ENCODE measurements at places on chromosomes 4 and X. TPM values are rescaled to one million over a fixed set of nuclear protein-coding genes. Genes with fewer than 3 reads are reported as not detected.

- DNase-seq: no peak
Measured at GRCh38 chrX:2696698-2697215, 5.7 kb downstream of the CD99 start.

GRCh38 chr4:81757691-81758090 lies 286.0 kb upstream of the RASGEF1B start:
- DNase-seq: no peak

Gene UGT2B11
- total RNA-seq: not detected

Gene RBM47
- total RNA-seq: 108 TPM

DNA sequence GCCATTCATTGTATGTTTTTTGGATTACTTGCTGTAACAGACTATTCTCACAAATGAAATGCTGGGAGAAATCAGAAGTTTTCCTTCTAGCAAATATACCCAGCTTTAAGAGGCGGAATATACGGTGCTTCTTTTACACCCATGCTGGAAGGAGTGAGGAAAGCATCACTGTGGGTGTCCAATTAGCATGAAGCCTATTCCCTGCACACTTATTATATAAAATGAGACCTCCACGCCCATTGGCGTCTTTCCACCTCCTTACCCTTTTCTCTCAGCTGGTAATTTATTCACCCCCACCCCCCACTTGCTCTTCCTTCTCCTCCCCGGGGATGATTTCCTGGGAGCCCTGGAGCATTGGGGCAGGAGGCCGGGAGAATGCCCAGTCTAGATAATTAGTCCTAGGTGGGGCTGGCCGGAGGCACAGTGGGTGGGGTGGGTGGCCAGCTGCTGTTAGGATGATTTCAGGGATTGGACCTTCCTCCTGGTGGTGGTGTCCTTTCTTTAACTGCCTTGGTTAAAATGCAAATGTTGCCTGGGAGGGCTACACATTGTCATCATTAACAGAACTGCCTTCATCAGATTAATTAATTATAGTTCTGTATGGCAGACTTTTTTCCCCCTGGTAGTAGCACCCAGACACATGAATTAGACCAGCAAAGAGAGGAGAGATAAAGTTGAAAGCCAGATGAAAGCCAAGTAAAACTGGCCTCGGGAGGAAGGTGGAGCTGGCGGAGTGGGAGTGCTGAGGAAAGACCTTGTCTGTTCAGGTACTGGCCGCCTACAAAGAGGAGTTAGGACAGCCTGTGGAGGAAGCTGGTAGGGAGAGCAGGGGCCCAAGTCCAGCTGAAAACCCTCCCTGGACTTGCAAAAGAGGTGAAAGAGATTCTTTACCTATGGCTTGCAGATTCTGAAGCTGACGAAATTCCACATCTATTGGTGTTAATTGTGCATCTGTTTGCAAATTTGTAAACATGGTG lies 11.4 kb downstream of the SHROOM2 start:
- no peak for DNase-seq

DNA sequence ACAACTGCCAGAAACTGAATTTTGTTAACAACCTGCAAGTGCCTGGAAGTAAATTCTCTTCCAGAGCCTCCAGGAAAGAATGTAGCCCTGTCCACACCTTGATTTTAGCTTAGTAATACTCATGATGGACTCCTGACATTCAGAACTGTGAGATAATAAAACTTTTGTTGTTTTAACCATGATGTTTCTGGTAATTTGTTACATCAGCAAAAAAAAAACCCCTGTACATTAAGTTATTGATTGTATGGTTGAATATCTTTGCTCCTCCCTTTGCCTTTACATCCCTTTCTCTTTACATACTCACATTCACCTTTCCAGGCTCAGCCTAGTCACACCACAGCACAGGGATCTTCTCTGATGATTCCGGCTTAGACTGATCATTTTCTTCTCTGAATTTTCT lies 881.8 kb upstream of the GRID2 start:
- DNase-seq: no peak

DNA sequence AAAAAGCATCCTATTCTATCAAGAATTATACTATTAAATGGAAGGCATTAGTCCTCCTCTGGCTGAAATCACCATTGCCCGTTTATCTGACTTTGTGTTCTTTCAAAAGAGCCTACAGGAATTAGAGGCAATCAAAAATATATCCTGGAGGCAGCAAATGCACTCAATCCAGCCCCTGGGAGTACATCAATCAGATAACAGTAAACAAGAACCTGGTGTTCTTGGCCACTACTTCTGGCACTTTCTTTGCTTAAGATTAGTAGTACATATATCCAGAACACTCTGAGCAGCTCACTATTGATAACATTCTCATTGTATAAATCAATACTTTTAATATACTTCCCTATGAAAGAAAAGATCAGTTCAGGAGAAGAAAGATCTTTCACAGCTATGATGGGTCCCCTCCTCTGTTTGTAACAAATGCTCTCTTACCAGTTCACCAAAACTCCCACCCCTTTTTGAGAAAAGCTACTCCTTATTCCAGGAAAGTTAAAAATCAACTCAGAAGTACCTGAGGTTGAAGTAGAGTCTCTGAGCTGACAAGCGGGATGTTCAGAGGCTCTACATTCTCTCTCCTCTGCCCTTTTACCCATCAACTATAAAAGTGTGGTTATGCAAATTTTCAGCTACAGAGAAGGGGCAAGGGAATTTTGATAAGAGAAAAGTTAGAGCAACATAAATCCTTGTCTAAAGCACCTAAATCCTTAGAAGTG lies 176.0 kb downstream of the COX18 start:
- DNase-seq: no peak

DNA sequence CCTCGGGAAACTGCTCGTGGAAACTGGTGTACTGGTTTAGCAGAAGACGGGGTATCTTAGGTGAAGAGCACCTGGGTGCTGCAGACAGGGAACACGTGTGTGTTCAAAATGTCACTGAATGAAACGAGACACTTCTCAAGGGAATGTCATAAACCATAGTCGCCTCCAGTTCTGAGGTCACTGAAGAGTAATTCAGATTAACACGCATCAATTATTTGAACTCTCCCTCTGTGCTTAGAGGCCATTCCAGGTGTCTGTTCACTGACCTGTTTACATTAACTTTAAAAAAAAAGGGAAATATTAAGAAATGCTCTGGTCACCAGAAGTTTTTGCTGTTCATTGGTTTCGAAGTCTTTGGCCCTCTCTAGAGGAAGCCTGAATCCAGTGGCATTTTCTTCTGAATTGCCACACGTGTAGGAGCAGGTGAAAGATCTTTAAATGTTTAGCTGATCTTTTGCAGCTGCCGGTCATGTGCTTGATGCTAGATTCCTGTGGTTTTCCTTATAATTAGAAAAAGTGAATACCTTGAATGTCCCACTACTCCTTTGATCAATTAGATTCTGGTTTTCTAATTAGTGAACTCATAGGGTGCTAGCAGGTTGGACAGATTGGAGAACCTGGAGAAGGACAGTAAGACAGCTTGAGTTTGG lies 330.5 kb downstream of the ARHGAP10 start:
- DNase-seq: no peak

Gene SLC34A2
- total RNA-seq: 2,258 TPM

DNA sequence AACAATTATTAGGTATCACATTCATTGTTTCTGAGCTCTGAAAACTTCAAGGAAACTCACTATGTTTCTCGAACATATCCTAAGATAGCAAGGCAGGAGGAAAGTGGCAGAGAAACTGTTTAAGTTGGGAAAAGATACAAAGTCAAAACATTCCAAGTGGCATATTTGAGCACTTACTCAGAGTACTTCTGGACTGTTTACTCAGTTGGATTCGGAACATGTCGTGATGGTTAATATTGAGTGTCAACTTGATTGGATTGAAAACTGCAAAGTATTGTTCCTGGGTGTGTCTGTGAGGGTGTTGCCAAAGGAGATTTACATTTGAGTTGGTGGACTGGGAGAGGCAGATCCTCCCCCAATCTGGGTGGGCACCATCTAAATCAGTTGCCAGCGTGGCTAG lies 298.3 kb downstream of the IL1RAPL2 start:
- DNase-seq: no peak

DNA sequence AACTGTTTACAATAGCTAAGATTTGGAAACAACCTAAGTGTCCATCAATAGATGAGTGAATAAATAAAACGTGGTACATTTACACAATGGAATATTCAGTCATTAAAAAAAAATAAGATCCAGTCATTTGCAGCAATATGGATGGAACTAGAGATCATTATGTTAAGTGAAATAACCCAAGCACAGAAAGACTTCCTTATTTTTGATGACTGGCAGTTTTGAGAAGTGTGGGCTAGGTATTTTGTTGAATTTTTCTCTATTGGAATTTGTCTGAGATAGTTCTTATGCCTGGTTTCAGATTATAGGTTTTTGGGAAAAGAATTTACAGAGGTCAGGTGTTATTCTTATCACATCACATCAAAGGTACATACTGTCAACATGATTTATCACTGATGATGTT lies 293.8 kb upstream of the ARSJ start:
- DNase-seq: no peak

Gene GAGE13
- not detected for total RNA-seq
